ENCODE measurements at places on chromosomes 1 and 21. TPM values are rescaled to one million over a fixed set of nuclear protein-coding genes. Genes with fewer than 3 reads are reported as not detected.

- H3K4me3 ChIP-seq: no peak overlapping the region
- no peaks in the 10 kb centered on the region for H3K36me3 ChIP-seq
- no peak for DNase-seq
- no peak overlapping the region for H3K27ac ChIP-seq
- H3K4me1 ChIP-seq: no peaks in the 10 kb centered on the region
These were observed 2.6 kb downstream of the BARHL2 start for GRCh38 chr1:90714521-90714951.

DNA sequence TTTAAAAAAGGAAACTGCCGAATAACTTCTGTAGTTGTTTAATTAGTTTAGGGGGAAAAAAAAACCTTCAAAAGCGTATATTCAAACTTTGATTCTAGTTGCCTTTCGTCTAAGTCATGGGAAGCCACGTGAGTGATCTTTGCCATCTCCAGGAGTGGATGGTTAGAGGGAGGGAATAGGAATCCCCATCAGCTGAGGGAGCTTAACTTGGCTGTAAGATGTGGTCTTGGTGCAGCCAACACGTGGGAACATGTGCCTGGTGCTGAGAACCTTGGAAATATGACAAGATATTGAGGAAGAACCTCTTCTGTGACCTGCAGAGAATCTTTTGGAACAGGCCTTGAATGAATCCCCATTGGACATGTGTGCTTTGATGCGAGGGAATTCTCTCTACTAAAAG lies 1.7 kb downstream of the BACE2 start:
- H3K4me1 ChIP-seq: no peaks in the 10 kb centered on the region
- no peak overlapping the region for H3K27ac ChIP-seq
- no peak overlapping the region for H3K4me3 ChIP-seq
- H3K27me3 ChIP-seq: no peaks in the 10 kb centered on the region
- DNase-seq: no peak

GRCh38 chr1:2259668-2260402 lies 31.7 kb downstream of the SKI start:
- no peaks in the 10 kb centered on the region for H3K4me1 ChIP-seq
- H3K27ac ChIP-seq: peak overlapping the region; percentile 42
- H3K27me3 ChIP-seq: no peaks in the 10 kb centered on the region
- no peaks in the 10 kb centered on the region for H3K36me3 ChIP-seq

DNA sequence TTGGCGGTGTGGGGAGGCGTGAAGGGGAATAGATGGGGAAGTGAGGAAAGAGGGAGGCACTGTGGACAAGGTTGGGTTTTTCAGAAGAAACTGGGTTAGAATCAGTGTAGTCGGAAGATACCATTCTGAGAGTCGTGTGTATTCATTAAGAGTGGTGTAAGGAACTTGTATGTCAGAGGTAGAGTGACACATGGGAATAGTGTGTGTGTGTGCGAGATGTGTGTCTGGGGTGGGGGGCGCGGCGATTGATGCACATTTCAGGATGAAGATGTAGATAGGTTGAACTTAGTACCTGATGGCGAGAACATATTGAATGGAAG lies 878 bp downstream of the SMG7 start:
- 0 out of 2 replicates have a peak, but pooled peaks cover 5% of the 10 kb centered on the region for H3K4me1 ChIP-seq
- H3K27me3 ChIP-seq: no peaks in the 10 kb centered on the region
- peak overlapping the region; percentile 87 for H3K4me3 ChIP-seq
- DNase-seq: no peak

DNA sequence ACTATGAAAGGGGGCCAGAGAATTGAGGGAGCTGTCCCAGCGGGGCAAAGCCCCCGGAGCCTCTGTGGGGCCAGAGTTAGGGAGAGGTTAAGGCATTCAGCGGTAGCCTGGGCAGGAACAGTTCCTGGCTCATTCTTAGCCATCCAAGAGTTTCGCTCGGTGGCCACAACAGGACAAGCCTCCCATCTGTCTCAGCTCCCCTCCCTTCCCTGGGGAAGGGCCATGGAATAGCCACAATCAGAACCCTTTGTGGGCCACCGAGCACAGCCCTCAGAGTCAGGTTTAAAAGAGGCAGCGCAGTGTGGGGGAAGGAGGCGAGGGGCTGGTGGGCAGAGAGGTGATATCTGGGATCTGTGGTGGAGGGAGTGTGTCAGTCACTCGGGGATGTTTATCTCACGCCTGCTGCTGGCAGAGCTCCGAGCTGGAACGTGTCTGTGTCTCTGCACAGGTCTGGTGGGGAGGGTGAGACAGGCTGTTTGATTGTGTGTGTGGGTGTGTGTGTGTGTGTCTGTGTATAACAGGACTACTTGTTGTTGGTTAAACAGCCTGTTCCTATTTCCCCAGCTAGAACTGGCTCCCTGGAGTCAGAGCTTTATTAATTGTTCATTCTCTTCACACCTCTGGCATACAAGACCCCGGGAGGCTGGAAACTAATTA lies 49.6 kb upstream of the GOLT1A start:
- H3K4me3 ChIP-seq: no peak overlapping the region
- H3K27me3 ChIP-seq: no peaks in the 10 kb centered on the region
- peaks cover 20% of the 10 kb centered on the region for H3K4me1 ChIP-seq

DNA sequence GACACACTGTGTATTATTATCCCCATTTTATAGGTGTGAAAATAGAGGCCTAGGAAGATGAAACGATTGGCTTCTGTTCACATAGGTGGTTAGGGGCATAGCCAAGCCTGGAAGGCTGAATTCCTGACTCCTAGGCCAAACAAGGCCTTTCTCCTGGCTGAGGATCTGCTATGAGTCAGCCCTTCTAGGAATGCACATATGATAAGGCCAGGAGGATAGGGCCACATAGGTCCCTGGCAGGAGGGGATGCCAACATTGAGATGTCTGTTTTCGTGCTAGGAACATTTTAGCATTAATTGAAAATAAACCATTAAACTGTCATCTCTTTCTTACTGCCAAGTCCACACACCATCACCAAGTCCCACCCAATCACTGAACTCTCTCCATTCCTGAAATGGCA lies 9.2 kb downstream of the CSMD2 start:
- no peaks in the 10 kb centered on the region for H3K27me3 ChIP-seq
- no peak for DNase-seq
- no peak overlapping the region for H3K4me3 ChIP-seq
- no peaks in the 10 kb centered on the region for H3K4me1 ChIP-seq
- no peak overlapping the region for H3K27ac ChIP-seq
- H3K36me3 ChIP-seq: no peaks in the 10 kb centered on the region

- no peak overlapping the region for H3K27ac ChIP-seq
- no peaks in the 10 kb centered on the region for H3K4me1 ChIP-seq
- no peaks in the 10 kb centered on the region for H3K36me3 ChIP-seq
- DNase-seq: no peak
- H3K4me3 ChIP-seq: no peak overlapping the region
These were observed 51.8 kb downstream of the ST6GALNAC5 start for GRCh38 chr1:76919085-76919484.

- no peak for DNase-seq
- H3K4me1 ChIP-seq: no peaks in the 10 kb centered on the region
These were observed 231.3 kb downstream of the ADGRL2 start for GRCh38 chr1:82032068-82032467.

GRCh38 chr1:6811583-6811982 lies 26.3 kb downstream of the CAMTA1 start:
- H3K36me3 ChIP-seq: no peaks in the 10 kb centered on the region
- H3K4me1 ChIP-seq: peaks cover 10% of the 10 kb centered on the region
- no peak for DNase-seq
- H3K27ac ChIP-seq: no peak overlapping the region
- no peak overlapping the region for H3K4me3 ChIP-seq

DNA sequence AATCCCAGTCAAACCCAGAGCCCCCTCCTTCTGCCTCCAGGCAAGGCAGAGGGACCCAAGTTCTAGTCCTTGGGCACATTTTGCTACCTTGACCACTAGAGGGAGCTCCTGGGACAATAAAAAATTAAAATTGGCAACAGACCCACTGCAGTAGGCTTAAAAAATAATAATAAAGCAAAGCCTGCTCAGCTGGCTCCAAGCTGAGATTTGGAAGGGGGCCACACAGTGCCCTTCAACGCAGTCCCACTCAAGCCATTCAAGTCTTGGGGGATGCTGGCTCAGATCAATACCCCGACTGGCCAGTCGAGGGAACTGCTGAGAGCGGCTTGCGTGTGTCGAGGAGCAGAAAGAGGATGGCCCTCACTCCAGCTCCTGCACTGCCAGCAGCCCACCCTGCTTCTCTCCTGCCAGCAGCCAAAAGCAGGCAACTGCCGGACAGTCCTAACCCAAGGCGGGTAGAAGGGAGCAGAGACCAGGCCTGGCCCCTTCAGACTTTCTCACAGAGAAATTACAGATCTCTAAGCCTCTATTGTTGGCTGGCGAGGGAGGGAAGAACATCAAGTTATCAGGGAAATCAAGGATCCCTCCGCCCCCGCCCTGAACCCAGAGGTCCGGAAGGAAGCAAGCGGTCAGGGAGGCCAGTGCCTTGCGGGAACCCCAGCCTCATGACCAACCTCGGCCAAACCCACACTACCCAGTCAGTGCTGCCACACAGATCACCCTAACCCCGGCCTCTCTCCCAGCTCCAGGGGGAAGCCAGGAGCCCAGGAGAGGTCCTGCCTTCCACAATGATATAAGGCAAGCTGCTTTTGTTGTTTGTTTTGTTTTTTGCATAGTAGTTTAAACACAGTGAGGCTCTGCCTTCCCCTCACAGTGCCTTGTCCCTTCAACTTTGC lies 4.9 kb upstream of the ALDH4A1 start:
- no peaks in the 10 kb centered on the region for H3K27me3 ChIP-seq
- peaks cover 6% of the 10 kb centered on the region for H3K4me1 ChIP-seq
- no peak for DNase-seq
- H3K4me3 ChIP-seq: no peak overlapping the region

DNA sequence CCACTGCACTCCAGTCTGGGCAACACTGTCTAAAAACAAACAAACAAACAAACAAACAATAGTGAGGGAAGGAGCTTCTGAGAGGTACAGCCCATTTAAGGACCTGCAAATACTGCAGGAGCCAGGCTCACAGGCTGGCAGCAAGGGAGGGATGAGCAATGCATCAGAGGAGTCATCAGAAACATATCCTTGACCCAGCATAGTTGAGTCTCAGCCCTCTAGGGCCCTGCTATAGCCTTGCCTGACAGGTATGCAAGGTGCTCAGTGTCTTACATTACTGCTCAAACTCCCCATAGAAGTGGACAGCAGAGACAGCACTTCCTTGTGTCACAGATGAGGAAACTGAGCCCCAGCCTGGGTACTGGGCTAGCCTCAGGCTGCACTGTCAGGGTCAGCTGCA lies 7.3 kb upstream of the TTC4 start:
- no peaks in the 10 kb centered on the region for H3K27me3 ChIP-seq
- no peaks in the 10 kb centered on the region for H3K36me3 ChIP-seq
- no peak overlapping the region for H3K27ac ChIP-seq
- H3K4me1 ChIP-seq: no peaks in the 10 kb centered on the region

DNA sequence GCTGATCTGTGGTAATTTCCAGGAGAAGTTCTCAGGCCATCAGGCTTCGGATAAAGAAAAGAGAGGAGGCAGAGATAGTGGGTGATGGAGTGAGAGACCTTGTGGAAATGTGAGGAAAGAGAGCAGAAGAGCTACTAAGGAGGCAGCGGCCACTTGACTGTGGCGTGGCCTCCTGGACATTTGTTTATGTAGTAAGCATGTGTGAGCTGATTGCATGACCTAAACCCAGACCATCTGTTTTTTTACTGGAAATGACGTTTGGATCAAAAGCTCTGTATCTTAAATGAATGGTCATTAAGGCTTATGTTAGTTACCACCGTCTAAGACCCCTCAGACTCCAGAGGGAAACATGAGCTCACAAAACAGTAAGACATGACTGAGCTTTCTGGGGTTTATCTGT lies 13.6 kb downstream of the ATP1B1 start:
- peaks cover 7% of the 10 kb centered on the region for H3K36me3 ChIP-seq
- no peak overlapping the region for H3K4me3 ChIP-seq
- H3K4me1 ChIP-seq: peaks cover 62% of the 10 kb centered on the region

DNA sequence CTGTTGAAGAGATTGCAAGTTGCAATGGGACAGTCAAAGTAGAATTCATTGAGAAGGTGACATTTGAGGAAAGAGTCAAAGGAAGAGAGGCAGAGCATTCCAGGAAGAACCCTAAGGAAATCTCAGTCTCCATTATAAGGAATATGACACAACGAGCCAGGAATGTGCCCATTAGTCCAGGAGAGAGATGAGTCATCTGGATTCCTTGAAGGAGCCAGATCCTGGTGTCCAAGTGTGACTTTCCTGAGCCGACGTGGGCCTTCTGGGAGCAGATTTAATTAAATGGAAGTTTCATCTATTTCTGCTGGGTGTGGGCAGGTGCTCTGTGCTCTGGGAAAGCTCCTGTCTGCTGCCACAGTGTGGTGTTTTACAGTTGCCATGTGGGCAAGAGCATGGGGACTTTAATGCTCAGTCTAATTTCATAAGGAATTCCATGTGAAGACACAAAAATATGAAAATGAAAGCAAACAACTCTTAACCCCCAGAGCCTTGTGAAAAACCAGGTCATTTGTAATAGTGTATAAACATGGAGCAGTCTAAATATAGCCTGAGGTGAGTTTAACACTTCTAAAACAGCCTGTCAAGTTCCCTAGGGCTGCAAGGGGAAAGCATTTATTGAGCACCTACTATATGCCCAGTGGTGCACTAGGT lies 111.4 kb upstream of the ARTN start:
- H3K27ac ChIP-seq: no peak overlapping the region
- H3K36me3 ChIP-seq: no peaks in the 10 kb centered on the region
- H3K4me1 ChIP-seq: peaks cover 10% of the 10 kb centered on the region
- no peak overlapping the region for H3K4me3 ChIP-seq

GRCh38 chr1:172383536-172383935 lies 36.9 kb upstream of the C1orf105 start:
- H3K27me3 ChIP-seq: no peaks in the 10 kb centered on the region
- DNase-seq: no peak
- H3K27ac ChIP-seq: no peak overlapping the region
- H3K36me3 ChIP-seq: no peaks in the 10 kb centered on the region

DNA sequence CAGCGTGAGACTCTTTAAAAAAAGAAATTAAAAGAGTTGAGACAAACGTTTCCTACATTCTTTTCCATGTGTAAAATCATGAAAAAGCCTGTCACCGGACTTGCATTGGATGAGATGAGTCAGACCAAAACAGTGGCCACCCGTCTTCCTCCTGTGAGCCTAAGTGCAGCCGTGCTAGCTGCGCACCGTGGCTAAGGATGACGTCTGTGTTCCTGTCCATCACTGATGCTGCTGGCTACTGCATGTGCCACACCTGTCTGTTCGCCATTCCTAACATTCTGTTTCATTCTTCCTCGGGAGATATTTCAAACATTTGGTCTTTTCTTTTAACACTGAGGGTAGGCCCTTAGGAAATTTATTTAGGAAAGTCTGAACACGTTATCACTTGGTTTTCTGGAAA lies 31.2 kb downstream of the IFNAR1 start:
- no peaks in the 10 kb centered on the region for H3K36me3 ChIP-seq
- no peak overlapping the region for H3K27ac ChIP-seq
- peaks cover 8% of the 10 kb centered on the region for H3K4me1 ChIP-seq
- H3K27me3 ChIP-seq: no peaks in the 10 kb centered on the region
- no peak overlapping the region for H3K4me3 ChIP-seq

The TFAP2E gene
- 3.5 TPM for total RNA-seq

The SYNJ1 gene
- 11.5 TPM for total RNA-seq

The DAB1 gene
- total RNA-seq: 0.39 TPM

The CHD1L gene
- 55.4 TPM for total RNA-seq

The PDPN gene
- total RNA-seq: not detected

The SOD1 gene
- 238 TPM for total RNA-seq

The RAB13 gene
- 77.4 TPM for total RNA-seq
